ENCODE measurements at places on chromosomes 12 and 14.

GRCh38 chr12:47812797-47813510 is 6.7 kb downstream of the HDAC7 start:
- DNase-seq: peak; percentile 92

GRCh38 chr12:23555180-23555824 is 394.2 kb downstream of the SOX5 start:
- no peak for DNase-seq

GRCh38 chr14:66482873-66483272 is 3.3 kb upstream of the CCDC196 start:
- DNase-seq: no peak

DNA sequence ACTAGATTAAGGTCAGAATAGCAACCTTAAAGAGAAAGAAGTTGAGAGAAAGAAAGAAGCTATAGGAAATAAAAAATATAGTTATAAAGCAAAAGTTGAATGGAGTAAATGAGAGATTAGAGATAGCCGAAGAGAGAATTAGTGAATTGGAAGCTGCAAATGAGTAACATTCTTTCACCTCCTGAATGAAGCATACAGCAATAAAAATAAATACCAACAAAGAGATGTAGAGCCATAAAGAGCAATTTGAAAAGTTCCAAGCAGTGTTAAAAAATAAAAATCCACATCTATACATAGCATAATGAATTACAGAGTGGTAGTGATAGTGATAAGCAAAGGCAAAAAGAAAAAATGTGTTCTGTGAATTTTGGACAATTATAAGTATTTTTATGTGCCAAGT is 177.9 kb downstream of the VRK1 start:
- no peak for DNase-seq

DNA sequence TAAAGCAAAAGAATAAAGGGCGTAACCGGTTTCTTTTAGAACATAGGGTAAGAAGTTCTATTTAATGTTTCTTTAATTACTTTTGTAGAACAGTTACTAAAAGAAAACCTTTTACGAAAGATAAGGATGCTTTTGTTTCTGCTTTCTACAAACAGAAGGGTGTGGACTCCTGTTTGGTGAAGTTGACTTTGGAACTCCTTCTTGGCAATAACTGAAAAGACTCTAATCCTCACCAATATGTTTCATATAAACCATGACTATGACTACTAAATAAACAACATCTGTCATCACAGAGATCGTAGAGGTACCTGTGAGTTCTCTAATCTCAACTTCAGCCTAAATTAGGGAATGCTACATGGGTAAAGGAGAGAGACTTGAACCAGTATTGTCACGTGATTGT is 210.8 kb upstream of the FLRT2 start:
- no peak for DNase-seq

DNA sequence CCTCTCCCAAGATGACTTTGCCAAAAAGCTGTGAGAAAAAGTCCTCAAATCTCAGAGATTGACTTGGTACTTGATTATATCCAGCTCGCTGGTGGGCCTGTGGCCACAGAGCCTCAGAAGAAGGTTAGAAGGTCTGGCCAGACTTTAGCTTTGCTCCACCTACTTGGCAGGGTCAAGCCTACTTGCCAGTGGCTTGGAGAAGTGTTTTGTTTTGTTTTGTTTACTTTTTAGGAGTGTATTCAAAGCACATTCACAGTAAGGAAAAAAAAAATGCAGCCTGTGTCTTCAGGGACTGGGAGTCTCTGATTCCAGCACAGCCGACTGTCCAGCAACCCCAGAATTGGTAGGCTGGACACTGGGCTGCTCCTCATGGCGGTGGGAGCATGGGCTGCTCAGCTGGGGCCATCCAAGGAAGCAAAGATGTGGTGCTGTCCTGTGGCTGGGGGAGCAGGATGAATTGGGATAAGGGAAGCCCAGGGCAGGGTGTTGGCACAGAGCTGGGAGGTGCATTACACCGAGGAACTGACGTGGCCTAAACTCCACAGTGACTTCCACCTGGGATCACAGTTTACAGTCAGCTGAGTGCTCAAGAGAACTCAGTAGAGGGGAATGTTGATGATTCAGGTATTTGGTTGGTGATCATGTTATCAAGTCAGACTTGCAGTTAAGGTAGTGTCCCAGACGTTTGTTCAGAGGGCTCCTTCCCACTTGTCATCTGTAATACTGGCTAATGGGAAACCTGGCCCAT is 73.5 kb downstream of the PPP2R5C start:
- DNase-seq: no peak

GRCh38 chr12:15851045-15851620 is 31.1 kb upstream of the STRAP start:
- DNase-seq: no peak

DNA sequence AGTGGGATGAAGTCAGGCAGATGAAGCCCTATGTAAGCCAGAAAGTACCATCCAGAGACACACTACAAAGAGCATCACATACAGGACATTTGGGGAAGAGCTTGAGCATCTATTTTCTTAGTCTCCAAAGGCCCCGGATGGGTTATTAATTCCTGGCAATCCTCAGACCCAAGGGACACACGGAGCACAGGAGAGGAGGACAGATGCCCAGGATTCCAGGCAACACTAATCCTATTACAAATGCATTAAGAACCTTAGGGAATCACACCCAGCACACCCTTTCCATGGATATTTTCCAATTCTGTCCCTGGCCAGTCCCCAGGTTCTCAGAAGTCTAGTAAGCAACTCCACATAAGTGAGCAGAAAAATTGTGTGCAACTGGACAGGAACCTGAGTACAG is 65.9 kb downstream of the CMKLR1 start:
- DNase-seq: no peak

DNA sequence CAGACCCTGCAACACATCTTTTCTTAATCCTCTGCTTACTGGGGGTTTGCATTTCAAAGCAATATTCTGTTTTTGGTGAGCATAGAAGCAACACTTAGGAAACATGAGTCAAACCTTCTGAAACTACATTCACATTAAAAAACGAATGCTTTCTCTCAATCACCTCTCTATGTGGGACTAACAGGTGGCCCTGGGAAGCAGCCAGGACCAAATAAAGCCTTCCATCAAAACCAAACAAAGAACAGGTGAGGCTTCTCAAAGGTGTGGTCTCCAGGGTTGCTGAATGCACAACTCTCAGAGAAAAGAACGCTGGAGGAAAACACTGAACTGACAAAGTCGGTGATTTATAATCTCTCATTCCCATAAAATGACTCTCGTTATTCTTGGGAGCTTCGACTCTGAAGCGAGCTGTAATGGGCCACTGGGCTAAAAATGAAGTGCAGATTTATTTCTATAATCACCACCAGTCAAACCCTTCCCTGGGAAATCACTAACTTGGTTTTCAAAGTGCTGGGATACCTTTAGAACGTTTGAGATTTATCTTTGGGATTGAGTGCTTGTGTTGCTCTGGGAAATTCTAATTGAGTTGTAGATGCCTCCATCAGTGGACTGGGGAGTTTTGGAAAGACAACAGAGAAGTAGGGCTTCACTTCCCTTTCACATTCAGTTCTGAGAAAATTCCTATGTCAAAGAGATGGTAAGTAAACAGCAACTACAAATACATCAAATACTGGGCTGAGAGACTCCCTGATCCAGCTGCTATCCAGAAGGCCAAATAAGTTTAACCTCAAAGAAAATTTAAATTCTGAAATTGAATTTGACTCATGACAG is 262.0 kb upstream of the TMPO start:
- no peak for DNase-seq

DNA sequence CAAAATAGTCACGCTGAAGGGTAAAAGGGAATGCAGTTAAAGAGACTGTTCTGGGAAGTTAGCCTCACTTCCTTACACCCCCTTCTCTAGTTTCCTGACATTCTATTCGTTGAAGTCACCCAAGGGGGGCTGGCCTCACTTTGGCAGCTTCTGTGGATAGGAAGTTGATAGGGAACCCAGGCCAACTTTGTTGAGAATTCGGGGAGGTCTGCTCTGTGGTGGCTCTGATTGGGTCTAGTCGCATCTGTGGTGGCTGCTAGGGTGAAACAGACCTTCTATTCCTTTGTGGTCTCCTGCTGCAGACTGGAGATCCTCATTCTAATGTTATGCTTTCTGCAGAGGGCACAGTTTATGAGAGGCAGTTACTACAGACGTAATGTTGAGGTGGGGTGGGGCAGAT is 28.8 kb upstream of the GZMB start:
- DNase-seq: peak; percentile 40

- DNase-seq: no peak
These were observed 58.7 kb upstream of the CCND2 start for GRCh38 chr12:4214877-4215228.

DNA sequence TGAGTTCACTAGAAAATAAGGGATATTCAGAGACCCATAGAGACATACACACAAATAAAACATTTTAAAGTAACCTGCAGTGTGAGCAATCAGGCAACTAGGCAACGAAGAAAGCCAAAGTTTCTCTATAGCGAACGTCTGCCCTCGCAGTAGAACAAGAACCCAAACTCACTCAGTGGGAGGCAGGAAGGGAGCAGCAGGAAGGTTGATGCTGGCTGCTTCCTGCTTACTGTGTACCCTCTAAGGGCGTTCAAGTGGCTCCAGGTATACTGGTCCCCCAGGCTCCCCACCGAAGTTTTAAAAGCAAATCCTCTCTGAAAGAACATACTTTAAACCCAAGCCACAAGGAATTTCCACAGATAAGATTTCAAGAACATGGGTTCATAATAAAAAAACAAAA is 249.3 kb downstream of the FOXN3 start:
- DNase-seq: no peak

DNA sequence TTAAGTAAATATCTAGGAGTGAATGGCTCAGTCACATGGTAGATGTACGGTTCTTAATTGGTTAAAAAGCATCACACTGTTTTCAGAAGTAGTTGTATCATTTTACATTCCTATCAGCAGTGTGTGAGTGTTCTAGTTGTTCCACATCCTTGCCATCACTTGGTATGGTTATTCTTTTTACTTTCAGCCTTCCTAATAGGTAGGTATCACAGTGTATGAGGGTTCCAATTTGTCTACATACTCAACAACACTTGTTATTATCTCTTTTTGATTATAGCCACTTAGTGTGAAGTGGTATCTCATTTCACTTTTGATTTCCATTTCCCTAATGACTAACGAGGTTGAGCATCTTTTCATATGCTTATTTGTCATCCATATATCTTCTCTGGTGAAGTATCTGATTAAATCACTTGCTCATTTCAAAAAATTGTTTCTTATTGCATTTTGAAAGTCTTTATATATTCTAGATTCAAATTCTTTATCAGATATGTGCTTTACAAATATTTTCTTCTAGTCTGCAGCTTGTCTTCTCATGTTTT is 3.5 kb upstream of the SPRYD3 start:
- DNase-seq: no peak

DNA sequence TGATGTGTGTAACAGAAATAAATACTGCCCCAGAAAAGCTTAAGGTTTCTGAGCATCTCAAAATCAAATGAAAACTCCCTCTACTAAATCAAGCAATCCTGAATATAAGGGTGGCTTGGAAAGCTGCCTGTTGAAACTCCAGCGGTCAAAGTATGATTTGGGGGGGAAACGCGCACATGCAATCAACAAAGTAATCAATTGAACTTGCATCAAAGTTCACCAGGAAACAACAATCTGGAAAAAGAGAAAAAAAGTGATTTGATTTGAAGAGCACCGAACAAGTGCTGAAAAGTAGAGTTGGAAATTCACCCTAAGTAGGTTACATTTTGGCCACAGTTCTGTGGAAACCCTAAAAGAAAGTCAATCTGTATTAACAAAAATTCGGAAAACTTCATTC is 700 bp downstream of the CNIH1 start:
- no peak for DNase-seq

GRCh38 chr12:106982229-106982628 is 4.7 kb downstream of the MTERF2 start:
- DNase-seq: no peak

GRCh38 chr12:118357257-118358007 is 15.3 kb downstream of the TAOK3 start:
- peak; percentile 74 for DNase-seq

DNA sequence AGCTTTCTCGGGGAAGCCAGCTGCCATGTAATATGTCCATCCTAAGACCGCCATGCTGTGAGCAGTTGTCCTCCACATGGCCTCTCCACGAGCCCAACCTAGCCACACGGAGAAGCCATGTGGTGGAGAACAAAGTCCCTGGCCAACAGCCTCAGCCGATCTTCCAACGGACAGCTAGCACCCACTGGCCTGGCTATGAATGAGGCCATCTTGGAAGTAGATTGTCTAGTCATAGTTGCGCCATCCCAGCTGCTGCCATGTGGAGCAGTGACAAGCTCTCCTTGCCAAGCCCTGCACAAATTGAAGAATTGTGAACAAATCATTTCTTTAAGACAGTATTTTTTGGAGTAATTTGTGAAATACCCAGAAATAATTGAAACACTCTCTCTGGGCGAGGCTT is 49.3 kb upstream of the USP44 start:
- DNase-seq: no peak

- no peak for DNase-seq
These were observed 25.3 kb upstream of the TCL1B start for GRCh38 chr14:95660651-95661515.

- no peak for DNase-seq
These were observed 57.1 kb upstream of the SLCO1B1 start for GRCh38 chr12:21073822-21074460.

DNA sequence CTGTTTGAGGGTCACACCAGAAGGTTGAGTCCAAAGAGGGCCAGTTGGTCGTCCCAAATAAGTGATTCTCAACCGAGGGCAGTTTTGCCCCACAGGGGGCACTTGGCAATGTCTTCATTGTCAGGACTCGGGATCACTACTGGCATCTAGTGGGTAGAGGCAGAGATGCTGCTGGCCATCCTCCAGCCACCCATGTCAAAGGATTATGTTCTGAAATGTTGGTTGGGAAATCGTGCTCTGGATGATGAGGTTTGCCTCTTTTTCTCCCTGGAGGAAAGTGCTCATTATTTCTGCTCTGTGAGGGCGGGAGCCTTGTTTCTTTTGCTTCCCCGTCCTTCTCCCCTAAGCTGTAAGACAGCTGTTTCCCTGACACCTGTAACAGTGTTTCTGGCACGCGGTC is 3.6 kb downstream of the ZNF839 start:
- peak; percentile 43 for DNase-seq
